ENCODE measurements at places on chromosomes 2 and 18.

- DNase-seq, result no peak
Observed at GRCh38 chr18:6478121-6478520, 63.4 kb upstream of the L3MBTL4 start.

GRCh38 chr2:180747728-180748127, 232.7 kb upstream of the UBE2E3 start:
- no peak for DNase-seq

- no peak for DNase-seq
Observed at GRCh38 chr18:25771796-25772195, 318.6 kb downstream of the SS18 start.

- no peak for DNase-seq
Observed at GRCh38 chr2:103179798-103180197, 418.0 kb downstream of the TMEM182 start.

DNA sequence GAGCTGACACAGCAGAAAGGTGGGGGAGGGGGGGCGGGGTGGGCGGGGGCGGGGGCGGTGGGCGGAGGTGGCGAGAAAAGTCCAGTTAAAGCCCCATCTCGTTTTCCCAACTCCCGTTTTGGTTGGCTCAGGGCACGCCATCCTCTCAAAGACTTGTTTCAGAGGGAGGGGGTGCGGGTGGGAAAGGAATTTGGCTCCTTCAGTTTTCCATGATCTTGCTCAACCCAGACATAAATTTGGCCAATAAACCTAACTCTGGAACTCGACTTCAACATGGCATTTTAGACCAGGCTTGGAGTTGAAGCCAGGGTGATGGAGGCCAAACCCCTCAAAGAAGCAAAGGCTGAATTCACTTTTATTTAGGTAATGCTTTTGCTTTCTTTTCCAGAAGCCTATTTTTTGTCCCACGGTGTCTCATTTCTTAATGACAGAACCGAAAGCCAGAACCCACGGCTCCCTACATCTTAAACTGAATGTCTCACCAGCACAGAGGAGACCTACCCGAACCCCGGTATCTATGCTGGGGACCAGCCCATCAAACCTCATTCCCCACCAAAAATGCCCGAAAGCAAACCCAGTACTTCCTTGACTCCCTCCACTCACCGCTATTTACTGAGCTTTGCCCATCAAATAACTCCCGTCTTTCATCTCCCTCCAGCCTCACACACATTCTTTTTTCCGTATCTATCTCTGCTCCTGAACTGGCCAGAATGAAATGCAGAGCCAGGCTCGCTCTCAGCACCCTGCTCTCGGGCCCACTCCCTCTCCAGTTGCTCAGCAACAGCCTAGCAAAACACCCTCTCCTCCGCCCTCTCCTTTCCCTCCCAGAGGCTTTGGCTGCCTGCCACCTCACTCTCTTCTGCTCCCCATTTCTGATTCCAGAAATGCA, 4.3 kb downstream of the IGFBP5 start:
- DNase-seq, result no peak

DNA sequence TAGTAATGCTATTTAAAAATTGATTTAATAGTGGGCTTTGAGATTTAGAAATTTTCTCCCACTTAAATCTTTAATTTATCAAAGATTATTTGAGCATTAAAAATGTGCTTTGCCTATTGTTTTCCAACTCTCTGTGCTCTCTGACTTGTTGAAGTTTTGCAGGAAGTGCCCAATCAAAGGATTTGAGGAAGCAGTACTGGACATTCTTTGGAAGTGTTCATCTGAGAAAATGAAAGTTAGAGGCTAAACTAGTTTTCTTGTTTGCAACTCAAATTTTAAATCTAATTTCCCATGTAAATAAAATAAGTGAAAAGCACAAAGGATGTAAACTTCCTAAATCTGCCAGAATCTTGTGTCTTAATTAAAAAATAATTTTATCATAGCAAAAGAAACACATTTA, 89.1 kb downstream of the CAMKMT start:
- no peak for DNase-seq

- DNase-seq, result no peak
Observed at GRCh38 chr2:12730265-12730664, 13.5 kb downstream of the TRIB2 start.

- no peak for DNase-seq
Observed at GRCh38 chr2:162890690-162891311, 52.2 kb upstream of the KCNH7 start.

GRCh38 chr18:10416065-10416464, 38.4 kb upstream of the APCDD1 start:
- no peak for DNase-seq

DNA sequence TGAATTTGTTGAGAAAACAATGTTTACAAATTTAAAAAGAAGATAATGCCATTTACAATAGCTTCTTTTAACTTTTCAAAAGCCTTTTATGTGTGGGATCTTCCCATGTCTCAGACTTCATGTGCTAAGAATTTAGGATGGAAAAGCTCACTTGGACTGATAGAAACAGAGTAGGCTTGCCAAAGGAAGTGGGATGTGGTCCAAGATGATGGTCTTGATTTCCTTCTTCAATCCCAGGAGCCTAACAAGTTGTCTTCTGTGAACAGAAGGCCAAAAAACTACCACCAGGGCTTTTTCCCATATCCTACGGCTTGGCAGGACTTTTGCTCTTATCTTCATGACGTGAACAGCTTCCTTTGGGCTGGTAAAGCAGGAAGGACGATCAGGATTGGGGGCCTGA, 9.5 kb downstream of the CXCR4 start:
- DNase-seq, result no peak
